Keratinocyte (primary cell): ENCODE measurements at places on chromosomes 12 and 14. TPM values are rescaled to one million over a fixed set of nuclear protein-coding genes. Genes with fewer than 3 reads are reported as not detected.
A peak's percentile ranks its signal among the peaks of the same experiment; 100 is the strongest.

- no peaks in the 10 kb centered on the region for H3K4me1 ChIP-seq
- H3K36me3 ChIP-seq: no peaks in the 10 kb centered on the region
- no peak for DNase-seq
- H3K4me3 ChIP-seq: no peak overlapping the region
- no peaks in the 10 kb centered on the region for H3K27me3 ChIP-seq
These were observed 23.3 kb downstream of the MEG3 start for GRCh38 chr14:100849115-100849781.

DNA sequence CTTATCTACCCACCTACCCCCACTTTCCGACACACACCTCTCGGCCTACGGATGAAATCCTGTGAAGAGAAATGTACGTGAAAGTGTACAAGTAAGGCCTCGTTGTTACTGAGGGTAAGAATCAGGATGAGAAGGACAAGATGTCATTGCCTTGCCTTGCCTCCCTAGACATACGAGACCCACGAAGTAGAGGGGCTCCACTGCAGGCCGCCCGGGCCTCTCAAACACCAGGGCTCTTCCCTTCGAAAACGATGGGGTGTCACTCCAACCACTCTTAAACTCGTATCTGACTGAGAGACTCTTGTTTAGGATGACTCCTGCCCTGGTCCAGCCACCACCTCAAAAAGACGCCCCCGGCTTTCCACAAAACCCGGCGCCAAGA is 498 bp downstream of the RACGAP1 start:
- peaks cover 8% of the 10 kb centered on the region for H3K4me1 ChIP-seq
- H3K27me3 ChIP-seq: no peaks in the 10 kb centered on the region
- no peak for DNase-seq
- H3K4me3 ChIP-seq: peak overlapping the region; percentile 93

DNA sequence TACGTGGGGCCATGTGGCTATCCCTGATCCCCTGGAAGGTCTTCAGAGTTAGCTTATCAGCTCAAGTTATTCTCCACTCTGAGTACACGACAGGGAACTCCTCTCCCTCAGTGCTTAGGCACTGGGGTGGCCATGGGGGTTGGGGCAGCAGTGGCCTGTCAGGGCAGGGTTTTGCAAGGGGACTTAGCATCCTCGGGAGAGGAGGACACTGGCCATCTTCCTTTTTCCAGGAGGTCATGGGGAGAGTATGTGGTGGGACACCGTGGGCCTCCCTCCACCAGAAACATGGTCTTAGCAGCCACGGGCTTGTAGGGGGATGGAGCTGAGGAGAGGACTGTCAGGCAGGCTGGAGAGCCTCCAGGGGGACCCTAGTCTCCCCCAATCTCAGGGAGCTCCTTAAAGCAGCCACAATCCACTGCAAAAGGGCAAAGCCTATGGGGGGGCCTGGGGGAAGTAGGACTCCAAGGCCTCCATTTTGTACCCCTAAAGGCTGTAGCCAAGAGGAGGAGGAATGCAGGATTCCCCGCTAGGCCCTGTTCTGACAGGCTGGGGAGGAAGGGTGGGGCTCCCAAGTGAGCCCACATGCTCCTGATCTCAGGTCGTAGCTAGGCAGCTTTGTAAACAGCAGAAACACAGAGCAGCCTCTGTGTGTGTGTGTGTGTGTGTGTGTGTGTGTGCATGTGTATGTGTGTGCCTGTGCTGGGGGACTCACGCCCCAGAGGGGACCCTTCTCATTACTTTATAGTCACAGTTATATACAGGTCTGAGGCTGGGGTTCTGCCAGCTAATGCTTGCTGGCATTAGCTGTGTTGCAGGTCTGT is 36.6 kb downstream of the KRT80 start:
- peak; percentile 86 for DNase-seq
- H3K27me3 ChIP-seq: no peaks in the 10 kb centered on the region
- H3K27ac ChIP-seq: peak overlapping the region; percentile 98
- peaks cover 63% of the 10 kb centered on the region for H3K4me1 ChIP-seq
- H3K36me3 ChIP-seq: no peaks in the 10 kb centered on the region

DNA sequence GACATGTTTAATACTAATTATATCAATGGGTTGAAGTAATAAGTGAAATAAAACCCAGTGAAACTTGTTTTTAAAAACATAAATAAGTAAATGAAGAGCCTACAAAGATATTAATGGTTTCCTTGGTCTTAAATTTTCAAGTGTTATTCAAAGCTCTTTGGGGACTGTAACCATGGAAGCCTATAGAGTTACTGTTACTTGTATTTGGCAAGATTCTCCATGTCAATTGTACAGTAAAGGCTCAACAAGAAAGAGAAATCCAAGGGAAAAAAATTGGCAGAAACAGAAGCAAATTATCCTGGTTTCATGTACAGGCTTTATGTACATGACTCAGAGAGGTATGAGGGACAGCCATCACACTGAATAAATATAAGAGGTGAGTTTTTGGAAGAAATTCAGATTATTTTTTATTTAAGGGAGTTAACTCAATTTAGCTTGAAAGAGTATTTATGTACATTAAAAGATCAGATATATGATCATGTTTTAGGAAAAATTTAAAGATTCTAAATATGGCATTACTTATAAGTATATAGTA is 151.1 kb upstream of the HMGA2 start:
- H3K27me3 ChIP-seq: no peaks in the 10 kb centered on the region
- no peaks in the 10 kb centered on the region for H3K36me3 ChIP-seq
- H3K4me1 ChIP-seq: peaks cover 59% of the 10 kb centered on the region
- no peak overlapping the region for H3K4me3 ChIP-seq
- no peak for DNase-seq
- H3K27ac ChIP-seq: peak overlapping the region; percentile 93

DNA sequence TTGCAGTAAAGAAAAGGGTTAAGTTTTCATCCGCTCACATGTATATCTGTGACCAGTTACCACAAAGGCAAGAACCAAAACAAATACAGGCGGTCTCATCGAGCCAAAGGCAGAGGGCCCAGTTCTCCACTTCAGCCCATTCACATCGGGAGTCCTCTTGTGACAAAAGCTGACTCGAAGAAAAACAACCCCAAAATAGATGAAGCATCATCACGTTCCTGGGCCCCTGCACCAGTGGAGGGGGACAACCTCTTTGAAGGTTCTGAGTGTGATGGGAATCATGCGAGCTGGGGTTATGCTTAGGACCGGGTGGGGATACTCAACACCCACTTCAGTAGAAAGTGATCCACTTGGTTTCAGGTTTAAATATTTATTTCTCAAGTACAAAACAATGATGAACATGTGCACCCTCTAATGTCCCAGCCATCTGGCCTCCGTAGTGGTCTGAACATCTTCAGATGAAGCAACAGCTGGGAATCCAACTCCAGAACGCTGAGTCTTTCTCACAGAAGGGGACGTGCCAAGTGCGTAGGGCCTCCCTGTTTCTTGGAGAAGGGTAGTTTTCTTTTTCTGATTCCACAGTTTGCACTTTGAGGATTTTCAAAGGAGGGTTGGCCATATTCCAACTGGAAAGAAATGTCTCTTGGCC is 8.4 kb downstream of the GSC start:
- H3K4me3 ChIP-seq: no peak overlapping the region
- H3K27me3 ChIP-seq: peaks cover 4% of the 10 kb centered on the region
- H3K4me1 ChIP-seq: no peaks in the 10 kb centered on the region
- no peaks in the 10 kb centered on the region for H3K36me3 ChIP-seq
- no peak for DNase-seq

DNA sequence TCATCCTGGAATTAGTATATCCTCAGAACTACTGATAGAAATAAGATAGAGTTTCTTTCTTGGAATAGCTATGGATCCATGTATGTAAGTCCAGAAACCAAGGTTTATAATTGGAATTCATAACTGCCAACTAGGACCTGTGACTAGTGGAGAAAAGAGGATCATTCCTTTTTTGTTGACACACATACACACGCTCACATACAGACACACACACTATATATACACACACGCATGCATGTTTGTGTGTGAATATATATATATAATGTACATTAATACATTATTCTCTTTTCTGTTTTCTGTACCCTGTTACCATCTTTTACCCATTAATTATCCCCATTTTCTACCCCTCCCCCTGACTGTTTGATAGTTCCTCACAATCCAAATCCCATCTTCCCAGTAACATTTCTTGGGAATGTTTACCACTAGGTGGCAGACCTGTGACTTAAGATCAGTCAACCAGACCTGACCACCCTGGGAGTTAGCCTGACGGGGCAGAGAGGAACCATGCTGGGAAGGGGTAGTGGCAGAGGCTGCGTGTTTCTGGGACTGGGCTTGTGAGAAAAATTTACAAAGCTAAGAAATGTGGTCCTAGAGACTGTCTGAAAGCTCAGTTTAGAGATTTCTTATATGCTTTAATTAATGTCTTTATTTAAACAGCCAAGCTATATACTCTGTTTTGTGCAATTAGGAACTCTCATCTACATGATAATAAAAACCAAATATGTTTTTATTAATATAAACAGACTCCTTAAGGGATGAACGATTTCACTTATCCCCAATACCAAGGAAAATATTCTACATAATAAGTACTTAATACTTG is 308.0 kb downstream of the PPFIA2 start:
- DNase-seq: peak; percentile 1
- H3K27ac ChIP-seq: no peak overlapping the region
- H3K4me3 ChIP-seq: no peak overlapping the region
- no peaks in the 10 kb centered on the region for H3K36me3 ChIP-seq

DNA sequence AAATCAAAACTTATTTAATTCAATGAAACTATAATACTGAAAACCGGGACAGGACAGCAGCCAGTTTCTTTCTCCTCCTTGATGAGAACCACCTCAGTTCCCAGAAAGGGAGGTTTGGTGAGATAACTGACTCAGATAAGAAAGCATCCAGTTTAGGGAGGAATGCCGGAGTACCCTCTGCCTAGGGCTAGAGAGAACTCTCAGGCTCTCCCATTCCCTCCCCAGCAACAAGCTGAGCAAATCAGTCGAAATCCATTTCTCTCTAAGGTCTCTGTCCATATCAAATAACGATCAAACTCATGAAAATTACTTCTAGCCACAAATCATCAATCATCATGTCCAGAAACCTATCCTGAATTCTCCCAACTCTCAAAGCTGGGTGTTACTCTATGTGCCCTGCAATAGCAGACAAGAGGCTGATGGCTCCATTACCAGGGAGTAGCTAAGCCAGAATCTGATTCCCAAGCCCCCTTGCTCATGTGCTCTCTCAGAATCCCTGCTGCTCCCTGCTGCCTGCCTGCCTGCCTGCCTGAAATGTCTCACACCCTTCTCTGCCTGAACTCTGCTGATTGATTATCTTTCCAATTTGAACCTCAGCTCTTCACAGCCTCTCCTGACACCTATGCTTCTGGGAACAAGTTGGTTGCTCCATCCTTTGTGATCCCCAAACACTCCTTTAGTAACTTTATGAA is 49.4 kb downstream of the SLC25A47 start:
- no peaks in the 10 kb centered on the region for H3K27me3 ChIP-seq
- H3K4me1 ChIP-seq: peaks cover 22% of the 10 kb centered on the region
- H3K27ac ChIP-seq: no peak overlapping the region
- DNase-seq: no peak
- H3K36me3 ChIP-seq: no peaks in the 10 kb centered on the region
- H3K4me3 ChIP-seq: no peak overlapping the region

The POTEG gene
- polyA plus RNA-seq: not detected in 3 replicates

The CCDC38 gene
- polyA plus RNA-seq: 0.04 to 0.05 TPM in 2 of 3 replicates, not detected in the other

DNA sequence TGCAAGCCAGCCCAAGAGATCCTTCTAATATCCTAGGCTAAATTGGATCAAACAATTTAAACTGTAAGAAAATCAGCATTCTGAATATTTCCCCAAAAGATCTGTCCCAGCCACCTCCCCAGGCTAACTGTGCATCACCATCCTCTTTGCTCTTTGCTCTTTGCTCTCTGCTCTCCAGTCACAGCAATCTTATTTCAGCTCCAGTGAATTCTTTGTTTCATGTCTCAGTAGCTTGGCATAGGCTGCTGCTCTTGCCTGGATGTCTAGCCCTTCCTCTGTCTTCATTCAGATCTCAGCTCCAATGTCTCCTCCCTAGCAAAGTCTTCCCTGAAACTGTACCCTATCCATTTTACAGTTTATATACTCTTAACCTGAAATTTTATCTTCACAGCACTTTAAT is 399.8 kb upstream of the USP15 start:
- no peaks in the 10 kb centered on the region for H3K36me3 ChIP-seq
- H3K27me3 ChIP-seq: no peaks in the 10 kb centered on the region
- DNase-seq: no peak
- H3K27ac ChIP-seq: no peak overlapping the region
- no peaks in the 10 kb centered on the region for H3K4me1 ChIP-seq
- no peak overlapping the region for H3K4me3 ChIP-seq

The GALNT16 gene
- polyA plus RNA-seq: 0.04 TPM in 1 of 3 replicates, not detected in the others

DNA sequence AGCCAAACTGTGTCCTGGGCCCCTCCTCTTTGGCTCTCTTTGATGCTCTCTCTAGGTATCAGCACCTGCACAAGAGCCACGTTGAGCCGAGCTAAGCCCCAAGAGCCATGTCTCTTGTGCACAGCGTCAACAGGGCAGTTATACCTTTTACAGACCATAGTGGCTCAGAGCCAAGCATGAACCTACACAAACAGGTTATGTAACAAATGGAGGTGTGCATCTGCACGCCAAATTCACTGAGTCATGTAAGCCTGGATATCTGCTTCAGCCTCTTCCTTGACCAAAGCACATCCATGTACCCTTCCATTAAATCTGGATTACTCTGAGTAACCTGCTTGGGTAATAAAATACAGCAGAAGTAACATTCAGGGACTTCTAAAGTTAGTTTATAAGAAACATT is 509.7 kb downstream of the NAV3 start:
- H3K4me1 ChIP-seq: no peaks in the 10 kb centered on the region
- H3K4me3 ChIP-seq: no peak overlapping the region
- H3K36me3 ChIP-seq: no peaks in the 10 kb centered on the region

DNA sequence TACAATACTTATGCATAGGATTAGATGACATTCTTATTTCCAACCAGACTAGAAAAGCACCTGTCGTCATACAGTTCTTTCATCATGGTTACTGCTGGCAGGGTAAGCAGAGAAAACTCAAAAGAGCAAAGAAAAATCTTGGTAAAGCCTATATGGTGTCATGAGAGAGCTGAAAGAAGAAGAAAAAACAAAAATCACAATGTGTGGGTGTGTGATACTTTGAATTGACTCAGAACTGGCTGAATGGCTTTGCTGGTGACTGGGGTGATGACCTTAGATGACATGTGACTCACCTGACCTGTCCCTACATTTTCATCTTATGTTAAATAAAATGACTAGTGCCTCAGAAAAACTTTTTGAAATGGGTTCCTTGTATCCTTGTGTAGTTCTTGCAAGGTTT is 278.1 kb upstream of the LMO3 start:
- no peaks in the 10 kb centered on the region for H3K27me3 ChIP-seq
- H3K27ac ChIP-seq: no peak overlapping the region
- no peak for DNase-seq

GRCh38 chr12:123149088-123149487 is 1.8 kb downstream of the PITPNM2 start:
- DNase-seq: no peak
- no peak overlapping the region for H3K4me3 ChIP-seq
- H3K27ac ChIP-seq: no peak overlapping the region
